GM06990 (cell line): ENCODE measurements at places on chromosomes 13 and 19.

DNA sequence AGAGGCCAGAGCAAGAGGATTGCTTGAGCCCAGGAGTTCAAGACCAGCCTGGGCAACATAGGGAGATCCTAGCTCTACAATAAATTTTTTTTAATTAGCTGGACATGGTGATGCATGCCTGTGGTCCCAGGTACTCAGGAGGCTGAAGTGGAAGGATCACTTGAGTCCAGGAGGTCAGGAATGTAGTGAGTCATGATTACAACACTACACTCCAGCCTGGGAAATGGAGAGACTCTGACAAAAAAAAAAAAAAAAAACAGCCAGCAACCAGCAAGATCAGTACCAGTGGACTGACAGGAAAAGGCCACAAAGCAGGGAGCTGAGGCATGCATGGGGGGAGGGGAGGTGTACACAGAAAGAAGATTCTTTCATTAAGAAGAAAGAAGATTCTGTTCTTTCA, 52.7 kb upstream of the RFXAP start:
- DNase-seq = no peak

GRCh38 chr19:44278181-44278690, 18.6 kb downstream of the ZNF233 start:
- DNase-seq = no peak

DNA sequence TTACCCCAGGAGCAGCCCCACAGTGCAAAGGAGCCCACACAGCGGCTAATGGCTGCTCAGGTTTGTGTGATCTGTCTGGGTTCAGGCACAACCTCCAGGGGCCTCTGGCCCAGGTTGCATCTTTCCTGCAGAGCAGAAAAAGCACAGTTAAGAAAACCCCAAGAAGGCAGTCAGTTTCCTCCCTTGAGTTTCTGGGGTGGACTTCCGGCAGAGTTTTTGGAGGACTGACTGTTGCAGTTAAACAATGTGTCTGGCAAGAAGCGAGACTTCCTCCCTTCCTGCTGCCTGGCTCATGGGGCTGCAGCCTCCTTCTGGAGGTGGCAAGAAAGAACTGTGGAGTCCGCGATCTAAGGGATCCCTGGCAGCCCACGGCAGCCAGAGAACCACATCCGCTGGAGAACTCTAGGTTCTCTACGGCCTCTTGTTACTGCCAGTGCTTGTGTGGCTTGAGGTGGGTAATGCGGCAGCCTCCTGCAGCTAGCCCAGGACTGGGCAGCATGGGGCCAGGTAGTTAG, 114.4 kb downstream of the ZDHHC20 start:
- peak; percentile 31 for DNase-seq

- no peak for DNase-seq
Measured at GRCh38 chr19:1446713-1447481, 3.0 kb upstream of the APC2 start.

- no peak for DNase-seq
Measured at GRCh38 chr19:34145741-34146202, 26.5 kb upstream of the LSM14A start.

DNA sequence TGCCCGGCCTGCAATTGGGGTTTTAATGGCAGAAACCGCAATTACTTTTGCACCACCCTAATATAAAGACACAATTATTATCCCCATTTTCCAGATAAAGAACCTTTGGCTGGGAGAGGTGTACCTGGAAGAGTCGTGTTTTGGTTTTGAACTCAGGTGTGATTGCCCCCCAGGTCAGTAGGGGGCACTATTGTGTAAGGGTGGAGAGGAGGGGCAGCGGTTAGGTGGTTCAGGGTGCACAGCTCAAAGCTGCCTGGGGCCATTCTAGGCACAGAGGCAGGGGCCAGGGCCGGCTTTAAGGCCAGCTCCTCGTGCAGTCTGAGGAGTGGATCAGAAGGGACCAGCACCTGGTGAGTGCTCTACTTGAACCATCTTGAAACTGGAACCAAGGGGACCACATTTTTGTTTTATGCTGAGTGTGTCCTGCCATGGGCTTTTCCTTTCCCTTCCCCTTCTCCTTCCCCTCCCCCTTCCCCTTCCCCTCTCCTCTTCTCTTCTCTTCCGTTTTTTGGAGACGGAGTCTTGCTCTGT, 5.8 kb upstream of the FCGRT start:
- DNase-seq = no peak

- peak; percentile 61 for DNase-seq
Measured at GRCh38 chr13:27170516-27171243, 931 bp downstream of the USP12 start.

GRCh38 chr13:67619351-67619994, 389.3 kb upstream of the PCDH9 start:
- DNase-seq = no peak

DNA sequence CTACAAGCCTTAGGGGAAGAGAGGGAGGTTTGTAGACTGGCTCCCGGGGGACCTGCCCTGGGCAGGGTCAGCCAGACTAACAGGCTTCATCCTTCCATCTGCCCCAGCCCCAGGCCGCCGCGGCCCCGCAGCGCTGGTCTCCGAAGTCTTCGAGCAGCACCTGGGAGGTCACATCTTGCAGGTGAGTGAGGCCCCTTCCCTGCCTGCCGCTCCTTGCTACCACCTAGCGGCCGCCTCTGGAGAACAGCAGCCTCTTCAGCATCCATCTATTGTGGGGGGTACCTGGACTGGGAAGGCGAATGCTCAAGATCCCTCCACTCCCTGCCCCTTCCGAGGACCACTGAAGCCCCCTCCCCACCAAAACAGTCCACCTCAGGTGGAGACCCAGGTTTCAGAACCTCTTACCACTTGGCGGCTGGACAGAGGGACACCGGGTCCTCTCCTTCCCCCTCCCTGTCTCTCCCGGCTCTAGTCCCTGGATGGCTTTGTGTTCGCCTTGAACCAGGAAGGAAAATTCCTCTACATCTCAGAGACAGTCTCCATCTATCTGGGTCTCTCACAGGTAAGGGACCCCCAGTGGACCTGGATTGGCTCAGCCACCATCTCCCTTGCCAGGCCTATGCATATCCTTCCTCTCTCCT, 12.7 kb downstream of the NPAS1 start:
- peak; percentile 51 for DNase-seq

GRCh38 chr19:38653028-38653571, 5.7 kb downstream of the ACTN4 start:
- no peak for DNase-seq
